ENCODE measurements at places on chromosomes 11 and 22.

GRCh38 chr11:82731691-82732277, 1.9 kb downstream of the FAM181B start:
- no peak for DNase-seq

- DNase-seq: no peak
These were observed 19.9 kb upstream of the OR8B8 start for GRCh38 chr11:124465368-124465767.

DNA sequence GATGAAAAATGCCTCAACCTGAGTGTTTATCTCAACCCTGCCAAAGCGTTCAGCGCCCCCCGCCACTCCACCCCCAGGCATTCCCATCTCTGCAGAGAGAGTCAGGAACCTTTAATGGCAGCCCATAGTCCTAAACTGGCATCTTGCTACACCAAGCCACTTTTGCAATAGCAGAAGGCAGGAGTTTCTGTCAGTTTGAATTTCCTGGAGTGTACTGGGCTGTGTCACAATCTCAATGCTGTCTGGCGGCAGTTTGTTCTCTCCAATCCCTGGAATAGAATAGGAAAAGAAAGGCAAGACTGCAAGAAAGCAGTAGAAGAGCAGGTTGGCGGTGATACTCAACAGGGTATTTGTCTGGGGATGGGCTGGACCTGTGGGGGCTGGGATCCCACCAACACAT, 32.9 kb upstream of the FLI1 start:
- no peak for DNase-seq

- no peak for DNase-seq
These were observed 33.4 kb upstream of the CTTN start for GRCh38 chr11:70364745-70365543.

GRCh38 chr11:31814176-31814868, 3.2 kb upstream of the PAX6 start:
- DNase-seq: no peak

- peak; percentile 14 for DNase-seq
These were observed 26.3 kb downstream of the RPS6KA4 start for GRCh38 chr11:64384981-64385944.

- no peak for DNase-seq
These were observed 18.6 kb downstream of the PICALM start for GRCh38 chr11:86050196-86050709.

Data from mucosa of gallbladder (tissue), 1 donor.